ENCODE measurements at places on chromosomes 2 and 18.

- DNase-seq, result no peak
Measured at GRCh38 chr2:119469131-119469530, 37.5 kb downstream of the TMEM37 start.

DNA sequence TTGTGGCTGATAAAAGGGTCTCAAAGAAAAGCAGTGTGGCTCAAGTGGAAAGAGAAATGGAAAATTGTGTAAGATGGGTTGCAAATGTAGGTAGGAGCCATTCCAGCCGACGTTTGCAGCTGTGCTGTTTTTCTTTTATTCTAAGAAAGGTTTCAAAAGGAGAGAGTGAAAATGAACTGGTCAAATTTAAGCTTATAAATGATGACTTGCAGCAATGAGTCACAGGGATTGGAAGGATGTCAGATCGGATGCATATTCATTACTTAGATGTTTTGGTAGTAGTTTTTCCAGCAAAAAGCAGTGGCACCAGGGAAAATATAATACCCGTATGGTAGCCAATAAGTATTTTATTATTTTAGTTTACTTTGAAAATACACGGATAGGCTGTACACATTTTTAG is 79.1 kb downstream of the LRRTM4 start:
- no peak for DNase-seq

GRCh38 chr18:34956663-34957062 is 84.5 kb upstream of the MAPRE2 start:
- no peak for DNase-seq

DNA sequence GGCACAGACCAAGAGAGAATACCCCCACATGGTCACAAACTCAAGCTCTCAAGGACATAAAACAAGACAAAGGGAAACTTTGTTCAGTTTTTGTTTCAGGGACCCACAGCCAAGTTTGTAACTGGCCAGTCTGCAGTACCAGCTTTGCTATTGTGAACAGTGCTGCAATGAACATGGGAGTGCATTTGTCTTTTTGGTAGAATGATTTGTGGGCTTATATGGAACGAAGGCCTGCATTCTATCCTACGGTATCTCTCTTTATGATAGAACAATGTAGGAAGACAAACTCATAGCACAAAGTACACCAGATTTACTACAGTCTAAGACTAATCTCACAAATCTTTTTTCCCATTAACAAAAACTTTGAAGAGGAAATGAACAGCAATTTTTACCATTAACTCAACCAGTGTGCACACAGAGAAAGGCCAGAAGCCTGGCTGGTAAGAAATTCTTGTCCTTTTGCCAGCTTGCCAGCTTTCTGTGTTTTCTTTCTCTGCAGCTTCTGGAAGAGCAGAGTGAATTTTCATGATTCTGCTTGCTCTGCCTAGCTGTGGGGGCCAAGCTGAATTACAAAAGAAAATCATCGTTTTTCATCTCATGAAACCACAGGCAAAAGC is 37.1 kb upstream of the FEZ2 start:
- no peak for DNase-seq

DNA sequence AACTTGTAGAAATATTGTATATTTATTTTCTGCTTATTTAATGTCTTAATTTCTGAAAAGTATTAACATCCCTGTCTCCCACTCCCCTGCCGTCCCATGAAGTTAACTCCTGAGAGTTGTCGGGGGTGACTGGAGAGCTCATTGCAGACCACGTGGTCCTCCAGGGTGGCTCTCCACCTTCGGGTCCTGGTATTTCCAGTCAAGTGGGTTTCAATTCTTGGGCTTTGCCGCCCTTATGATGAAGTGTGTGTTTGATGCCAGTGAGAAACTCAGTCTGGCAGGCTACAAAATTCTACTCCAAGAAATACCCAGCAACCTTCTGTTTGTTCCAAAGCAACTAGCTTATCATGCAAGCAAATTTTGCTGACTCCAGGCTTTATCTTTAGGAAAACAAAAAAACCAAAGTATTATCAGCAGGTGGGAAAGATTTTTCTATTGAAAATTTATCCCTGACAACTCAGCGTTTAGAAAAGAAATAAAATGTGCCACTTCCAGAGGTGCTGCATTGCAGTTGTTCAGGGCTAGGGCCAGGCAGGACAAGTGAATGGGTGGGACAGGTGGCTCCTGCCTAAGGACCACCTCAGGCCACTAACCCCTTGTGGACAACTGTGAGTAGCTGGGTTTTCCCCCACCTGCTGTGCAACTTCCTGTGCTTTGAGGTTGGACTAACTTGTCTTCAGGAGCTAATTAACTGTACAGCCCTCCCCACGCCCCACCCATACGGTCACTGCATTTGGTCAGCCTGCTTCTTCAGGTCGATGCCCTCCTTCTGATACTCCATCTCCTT is 46.6 kb downstream of the BCL2L11 start:
- DNase-seq, result peak; percentile 30

GRCh38 chr2:17879913-17880274 is 1.4 kb downstream of the KCNS3 start:
- DNase-seq, result no peak

DNA sequence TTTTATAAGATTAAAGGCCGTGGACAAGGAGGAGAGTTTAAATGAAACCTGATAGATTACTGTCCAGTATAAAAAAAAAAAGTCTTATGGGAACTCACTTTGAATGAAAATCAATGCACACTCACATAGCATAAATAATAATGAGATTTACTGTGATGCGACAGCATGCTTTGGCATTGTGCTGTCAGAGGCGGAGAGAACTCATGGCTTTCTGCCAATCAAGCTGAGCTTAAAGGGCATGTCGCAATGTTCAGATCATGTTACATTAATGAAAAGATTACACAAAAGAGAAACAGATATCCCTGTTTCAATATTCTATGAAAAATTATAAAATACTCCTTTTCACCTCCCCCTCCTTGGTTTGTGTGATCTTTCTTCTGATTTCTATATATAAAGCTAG is 310.8 kb downstream of the ERBB4 start:
- no peak for DNase-seq

DNA sequence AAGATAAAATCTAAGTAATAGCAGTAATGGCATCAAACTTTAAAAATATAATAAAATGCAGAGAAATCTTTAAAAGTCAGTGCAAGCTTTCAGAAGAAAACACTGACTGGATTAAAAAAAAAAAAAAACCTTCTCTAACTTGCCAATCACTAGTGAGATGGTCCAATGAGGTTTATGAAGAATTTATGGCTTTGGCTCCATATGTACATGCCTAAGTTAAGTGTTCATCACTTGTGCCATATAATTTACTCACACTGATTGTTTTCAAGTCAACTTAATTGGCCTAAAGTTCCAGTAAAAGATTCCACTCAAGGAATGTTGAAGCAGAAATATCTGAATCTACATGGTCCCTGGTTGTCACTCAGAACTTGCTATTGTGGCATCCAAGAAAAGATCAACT is 40.7 kb upstream of the RAB27B start:
- DNase-seq, result no peak

GRCh38 chr18:40094441-40094840 is 1860.6 kb upstream of the PIK3C3 start:
- DNase-seq, result no peak

- DNase-seq, result no peak
Measured at GRCh38 chr2:218881744-218882460, 1.2 kb downstream of the WNT10A start.

DNA sequence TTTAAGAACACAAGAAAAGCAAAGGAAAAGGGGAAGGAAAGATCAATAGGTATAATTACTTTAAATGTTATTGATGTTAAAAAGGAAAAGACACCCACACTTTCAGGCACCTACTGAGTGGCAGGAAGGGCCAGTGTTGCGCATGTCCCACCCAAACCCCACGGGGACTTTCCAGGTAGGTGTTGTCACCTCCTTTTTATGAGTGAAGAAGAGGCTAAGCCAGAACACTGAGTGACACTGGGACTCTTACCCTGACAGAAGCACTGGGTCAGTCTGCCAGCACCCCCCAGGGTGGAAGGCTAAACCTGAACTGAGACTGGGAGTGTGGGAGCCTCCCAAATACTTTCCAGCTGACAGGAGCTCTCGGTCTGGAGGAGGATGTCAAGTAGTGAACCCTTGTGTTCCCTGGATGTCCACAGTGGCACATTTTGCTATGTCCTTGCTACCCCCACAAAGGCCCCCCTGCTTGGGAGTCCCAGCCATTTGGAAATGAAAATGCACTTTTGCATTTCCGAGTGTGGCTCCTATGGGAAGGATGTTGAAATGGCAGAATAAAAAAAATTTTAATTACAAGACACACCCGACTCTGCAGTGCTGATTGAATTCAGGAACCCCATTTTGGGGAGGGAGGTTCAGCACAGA is 90.9 kb upstream of the SMAD2 start:
- no peak for DNase-seq

GRCh38 chr18:76391038-76391437 is 104.0 kb downstream of the ZNF516 start:
- DNase-seq, result no peak

DNA sequence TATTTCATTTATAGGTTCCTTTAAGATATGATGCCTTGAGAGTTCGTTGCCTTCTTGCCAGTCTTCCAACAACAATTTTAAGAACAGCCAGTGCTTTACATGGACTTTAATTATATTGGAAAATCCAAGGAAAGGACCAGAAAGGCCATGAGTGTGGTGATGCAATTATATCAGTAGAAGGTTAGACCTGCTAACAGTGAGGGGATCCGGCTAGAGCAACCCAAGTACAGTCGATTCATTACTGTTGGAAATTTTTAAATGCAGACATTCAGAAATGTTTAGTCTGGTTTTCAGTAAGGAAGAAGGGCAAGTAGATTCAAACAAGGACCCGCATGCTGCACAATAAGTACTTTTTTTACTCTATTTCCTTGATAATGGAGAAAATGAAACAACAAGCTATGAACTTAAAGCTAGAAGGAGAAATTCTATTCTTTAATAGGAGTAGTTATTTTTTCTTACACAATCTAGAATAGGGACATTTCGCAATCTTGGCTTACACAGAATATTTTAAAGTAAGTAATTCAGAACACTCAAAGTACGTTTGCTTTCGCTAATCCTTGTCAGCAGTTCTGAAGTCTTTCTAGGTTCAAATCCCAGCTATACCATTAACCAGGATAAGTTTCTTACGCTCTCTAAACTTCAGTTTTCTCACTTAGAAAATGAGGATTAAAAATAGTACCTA is 405.5 kb downstream of the MEIS1 start:
- DNase-seq, result no peak

DNA sequence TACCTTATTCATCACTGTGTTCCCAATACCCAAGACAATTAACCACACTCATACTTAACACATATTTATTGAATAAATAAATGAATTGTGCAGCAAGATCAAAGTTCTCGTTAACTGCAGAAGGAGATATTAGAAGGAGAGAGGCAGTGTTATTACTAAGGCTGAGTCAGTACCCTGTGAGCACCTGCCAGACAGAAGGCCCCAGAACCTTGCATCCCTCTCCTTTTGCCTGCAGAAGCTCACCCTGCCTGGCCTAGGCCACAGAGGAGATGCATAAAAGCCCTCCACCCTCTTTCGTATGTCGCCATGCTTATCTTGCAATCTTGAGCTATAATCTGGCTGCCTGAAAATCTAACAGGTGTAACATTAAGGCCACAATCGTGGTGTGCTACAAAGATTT is 20.5 kb upstream of the RNF149 start:
- peak; percentile 37 for DNase-seq

GRCh38 chr18:46738491-46738890 is 18.4 kb downstream of the ST8SIA5 start:
- no peak for DNase-seq

- no peak for DNase-seq
Measured at GRCh38 chr2:123207245-123207644, 817.8 kb upstream of the CNTNAP5 start.

DNA sequence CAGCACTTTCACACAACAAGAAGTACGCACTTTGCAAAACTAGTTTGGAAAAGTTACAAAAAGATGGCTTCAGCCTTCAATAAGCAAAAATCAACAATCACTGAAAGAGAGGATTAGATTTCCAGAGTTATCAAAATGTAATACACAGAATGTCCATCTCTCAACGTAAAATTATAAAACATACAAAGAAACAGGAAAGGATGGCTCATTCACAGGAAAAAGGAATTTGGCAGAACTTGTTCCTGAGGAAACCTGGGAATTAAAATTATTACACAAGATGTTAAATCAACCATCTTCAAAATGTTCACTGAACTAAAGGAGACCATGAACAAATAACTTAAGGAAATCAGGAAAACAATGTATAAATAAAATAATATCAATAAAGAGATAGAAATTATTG is 8.0 kb downstream of the C2orf92 start:
- no peak for DNase-seq

GRCh38 chr2:154886316-154886715 is 187.8 kb downstream of the KCNJ3 start:
- no peak for DNase-seq

DNA sequence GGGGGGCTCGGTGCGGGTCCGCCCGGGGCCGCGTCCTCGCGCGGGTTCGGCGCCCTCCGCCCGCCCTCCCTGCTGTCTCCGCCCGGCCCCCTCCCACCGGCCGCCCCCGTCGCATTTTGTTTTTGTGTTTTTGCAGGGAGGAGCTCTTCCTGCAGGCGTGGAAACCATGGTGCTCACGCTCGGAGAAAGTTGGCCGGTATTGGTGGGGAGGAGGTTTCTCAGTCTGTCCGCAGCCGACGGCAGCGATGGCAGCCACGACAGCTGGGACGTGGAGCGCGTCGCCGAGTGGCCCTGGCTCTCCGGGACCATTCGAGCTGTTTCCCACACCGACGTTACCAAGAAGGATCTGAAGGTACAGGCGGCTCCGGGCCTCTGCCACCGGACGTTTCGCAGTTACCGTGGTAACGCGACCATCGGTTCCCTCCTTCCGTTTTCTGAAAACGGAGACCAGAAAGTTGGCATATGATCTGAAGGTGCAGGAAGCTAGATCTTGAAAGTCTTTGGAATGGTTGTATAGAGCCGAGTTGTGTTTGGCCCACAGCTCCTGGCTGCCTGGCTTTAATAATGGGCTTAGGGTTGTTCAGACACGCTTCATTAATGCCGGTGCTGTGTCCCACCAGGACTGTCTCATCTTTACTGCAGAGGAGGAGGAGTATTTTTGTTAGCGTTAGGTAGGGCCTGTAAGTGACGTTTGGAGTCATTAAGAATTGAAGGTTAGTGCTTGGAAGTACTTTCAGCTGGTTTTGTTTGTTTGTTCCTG is 891 bp downstream of the KDM3A start:
- DNase-seq, result peak; percentile 68

Data from CD4-positive, CD25-positive, alpha-beta regulatory T cell (primary cell).